ENCODE measurements at places on chromosomes 6 and 20.

DNA sequence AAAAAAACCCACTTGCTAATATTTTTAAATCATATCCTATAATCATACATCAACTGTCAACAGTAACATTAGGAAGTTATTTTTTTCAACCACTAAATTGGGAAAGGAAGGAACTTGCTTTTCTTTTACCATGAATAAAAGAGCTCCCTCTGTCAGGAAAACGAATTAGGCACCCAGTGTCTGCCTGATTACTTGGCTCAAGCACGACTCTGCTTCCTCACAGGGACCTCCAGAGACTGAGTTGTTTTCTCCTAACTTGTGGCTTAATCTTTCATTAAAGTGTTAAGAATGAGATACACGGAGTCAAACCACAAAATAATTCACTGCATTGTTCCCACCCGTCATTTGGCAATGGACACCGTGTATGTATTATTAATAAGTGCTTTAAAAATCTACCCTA lies 1405.1 kb upstream of the EYS start:
- DNase-seq: no peak

DNA sequence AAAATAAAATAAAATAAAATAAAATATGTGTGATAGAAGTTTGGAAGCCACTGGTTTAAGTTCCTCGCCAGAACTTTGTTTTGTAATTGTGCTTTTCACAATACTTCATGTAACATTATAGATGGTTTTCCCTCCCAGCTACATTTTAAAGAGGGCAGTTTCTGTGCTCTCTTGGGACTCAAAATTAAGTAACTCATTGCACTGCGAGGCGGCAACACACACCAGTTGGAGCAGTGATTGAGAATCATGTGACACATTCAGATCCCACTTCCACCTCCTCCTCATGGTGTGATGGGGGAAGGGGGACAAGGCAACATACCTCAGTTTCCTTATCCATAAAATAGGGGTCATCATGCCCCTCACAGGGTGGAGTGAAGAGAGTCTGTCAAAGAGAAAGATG lies 7.5 kb downstream of the C2 start:
- DNase-seq: no peak

GRCh38 chr6:55937261-55937947 lies 62.0 kb upstream of the BMP5 start:
- DNase-seq: no peak

DNA sequence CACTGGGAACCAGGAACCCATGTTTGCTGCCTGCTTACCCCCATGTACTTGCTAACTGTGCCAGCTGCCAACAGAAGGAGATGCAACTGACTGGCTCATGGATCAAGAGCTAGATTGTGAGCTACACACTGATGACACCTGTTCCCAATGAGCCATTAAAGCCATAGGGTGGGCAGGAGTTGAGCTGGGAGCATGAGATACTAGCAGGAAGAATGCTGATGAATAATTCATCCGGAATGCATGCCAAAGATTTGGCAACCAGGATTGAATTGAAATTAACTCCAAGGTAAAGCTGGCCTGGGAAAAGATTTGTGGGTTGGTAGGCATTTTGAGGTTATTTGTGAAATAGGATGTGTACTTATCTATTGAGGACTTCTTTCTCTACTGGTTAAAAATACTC lies 631.1 kb downstream of the KIF16B start:
- no peak for DNase-seq

GRCh38 chr6:7893342-7893741 lies 17.2 kb downstream of the TXNDC5 start:
- no peak for DNase-seq

DNA sequence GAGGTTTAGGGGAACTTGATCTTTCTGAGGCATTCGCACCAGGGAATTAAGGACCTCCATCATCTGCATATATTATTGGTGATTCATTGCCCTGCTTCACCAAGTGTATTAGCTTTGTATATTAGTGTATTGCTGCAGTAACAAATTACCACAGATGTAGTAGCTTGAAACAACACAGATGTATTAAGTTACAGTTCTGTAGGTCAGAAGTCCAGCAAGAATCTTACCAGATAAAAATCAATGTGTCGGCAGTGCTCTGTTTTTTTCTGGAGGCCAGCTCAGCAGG lies 65.8 kb downstream of the HMGN3 start:
- DNase-seq: no peak

- no peak for DNase-seq
These were observed 114.0 kb downstream of the MYO6 start for GRCh38 chr6:75863001-75863400.

GRCh38 chr20:4688305-4688704 lies 33.4 kb upstream of the PRND start:
- no peak for DNase-seq

DNA sequence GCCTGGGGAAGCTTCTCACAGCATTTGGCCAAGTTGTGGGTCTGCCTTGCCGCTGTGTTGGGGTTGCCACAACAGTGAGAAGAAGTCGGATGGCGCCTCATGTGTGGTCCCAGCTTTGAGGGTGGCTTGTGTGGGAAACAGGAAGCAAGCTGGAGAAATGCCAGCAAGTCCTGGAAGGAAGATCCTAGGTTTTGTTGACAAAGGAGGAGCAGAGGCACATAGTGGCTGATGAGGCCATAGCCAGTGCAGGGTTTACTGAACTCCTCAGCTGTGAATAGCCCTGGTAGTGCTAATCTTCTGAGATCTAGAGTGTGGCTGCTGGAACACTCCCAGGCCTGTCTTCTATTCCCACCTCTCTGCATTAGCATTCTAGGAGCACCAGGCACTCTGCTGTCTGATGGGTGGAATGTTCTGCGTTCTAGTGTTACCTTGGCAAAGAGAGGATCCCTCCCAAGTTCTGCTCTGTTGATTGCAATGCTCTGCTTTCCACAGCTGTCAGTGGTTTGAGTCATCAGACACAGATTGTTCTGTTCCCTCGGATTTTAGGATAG lies 25.2 kb downstream of the SNPH start:
- DNase-seq: no peak

DNA sequence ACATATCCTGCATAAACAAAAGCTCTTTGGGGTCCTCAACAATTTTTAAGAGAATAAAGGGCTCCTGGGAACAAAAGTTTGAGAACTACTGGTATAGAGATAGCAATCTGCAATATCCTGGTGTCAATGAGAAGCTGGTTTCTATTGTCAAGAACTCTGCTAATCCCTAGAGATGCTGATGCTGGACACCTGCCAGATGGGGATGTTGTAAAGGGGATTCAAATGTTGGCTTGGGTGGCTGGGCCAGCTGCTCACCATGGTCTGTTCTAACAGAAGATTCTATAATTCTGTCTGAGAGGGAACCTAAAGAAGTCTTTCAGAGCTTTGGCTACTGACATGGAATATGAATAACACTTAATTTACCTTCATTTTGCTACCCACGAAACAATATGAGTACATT lies 137.8 kb downstream of the BTBD9 start:
- peak; percentile 39 for DNase-seq

DNA sequence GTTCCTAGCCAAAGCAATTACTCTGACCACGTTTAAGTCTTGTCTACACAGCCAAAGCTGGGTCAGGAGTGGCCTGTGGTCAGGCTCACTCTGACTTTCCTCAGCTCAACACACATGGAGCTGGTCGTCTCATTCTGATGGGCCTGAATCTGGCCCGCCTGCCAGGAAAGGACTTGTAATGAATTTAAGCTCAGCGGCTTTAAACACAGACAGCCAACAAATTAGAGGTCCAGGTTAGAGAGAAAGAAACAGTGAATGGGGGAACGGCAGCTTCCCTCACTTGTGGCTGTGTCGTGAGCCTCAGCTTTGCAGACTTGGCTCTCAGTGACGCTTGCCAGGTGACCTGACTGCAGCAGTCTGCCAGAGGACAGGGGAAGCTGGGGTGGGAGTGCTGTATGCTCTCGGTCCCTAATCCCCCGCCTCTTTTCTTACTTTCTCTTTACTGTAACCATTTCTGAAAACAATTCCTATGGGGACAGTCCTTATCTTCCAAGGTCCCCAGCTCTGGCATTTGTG lies 121.9 kb upstream of the AGPAT4 start:
- DNase-seq: no peak

DNA sequence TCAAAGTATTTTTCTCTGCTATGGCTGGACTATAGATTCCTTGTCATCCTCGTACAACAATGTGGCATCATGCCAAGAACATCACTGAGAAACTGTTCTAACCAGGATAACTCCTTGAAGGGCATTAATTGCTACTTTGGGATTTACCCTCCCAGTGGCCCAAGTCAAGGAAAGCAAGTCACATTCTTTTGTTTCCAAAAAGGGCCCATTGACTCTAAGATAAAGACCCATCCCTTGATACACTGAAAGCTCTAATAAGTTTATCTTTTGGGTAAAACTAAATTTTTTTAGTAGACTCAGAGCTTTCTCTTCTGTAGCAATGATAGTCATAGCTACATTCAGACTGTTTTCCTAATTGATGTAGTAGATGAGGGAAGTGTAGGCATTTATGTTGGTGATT lies at the start of gene OR2J3:
Gene OR2J3 (plus strand): TSS at position 301 of the 400 bp plus-strand sequence. CDS start 3,833 bp downstream, outside the sequence.
- DNase-seq: no peak

All from NCI-H146 (cell line).